Esophagus squamous epithelium (tissue), 5 donors: ENCODE measurements at places on chromosomes 6 and 20.

GRCh38 chr20:47352332-47353238 lies 3.9 kb downstream of the ZMYND8 start:
- no peak for DNase-seq

GRCh38 chr6:156767603-156768467 lies 9.3 kb upstream of the ARID1B start:
- no peak for DNase-seq

GRCh38 chr6:10248378-10248843 lies 166.5 kb downstream of the TFAP2A start:
- no peak for DNase-seq

- DNase-seq, result no peak
Measured at GRCh38 chr6:43391440-43392031, 22.1 kb upstream of the ZNF318 start.

DNA sequence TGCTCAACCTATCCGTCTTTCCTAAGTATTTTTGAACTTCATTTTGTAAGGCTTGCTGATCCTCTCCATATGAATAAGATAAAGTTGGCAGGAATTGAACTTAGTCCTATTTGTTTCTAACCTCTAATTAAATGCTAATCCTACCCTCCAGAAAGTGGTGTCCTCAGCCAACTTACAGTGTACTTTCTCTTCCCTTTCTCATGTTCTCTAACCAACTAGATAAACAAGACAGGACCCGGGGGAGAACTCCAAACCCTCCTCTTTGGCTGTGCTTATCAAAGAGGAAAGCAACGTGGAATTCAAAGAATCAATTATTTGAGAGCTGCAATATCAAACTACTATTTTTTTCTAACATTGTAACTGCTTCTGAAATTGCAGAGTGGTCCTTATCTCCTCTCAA lies 56.5 kb upstream of the NRSN1 start:
- DNase-seq, result no peak

DNA sequence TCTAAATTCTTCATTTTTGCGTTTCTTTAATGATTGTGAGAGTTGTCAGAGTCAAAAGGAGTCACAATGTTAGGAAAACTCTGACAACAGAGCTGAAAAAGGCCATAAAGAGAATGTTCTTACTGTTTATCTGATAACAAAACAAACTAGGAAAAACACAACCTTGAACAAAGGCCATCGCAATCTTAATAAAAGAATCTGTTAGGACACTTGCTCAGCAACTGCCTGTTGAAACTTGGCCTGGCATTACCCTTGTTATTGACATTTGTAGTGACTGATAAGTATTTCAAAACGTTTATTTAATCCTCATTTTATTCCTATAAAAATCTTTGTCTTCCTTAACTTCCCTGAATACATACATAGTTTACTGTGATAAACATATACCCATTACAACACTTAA lies 15.7 kb downstream of the GSTA1 start:
- DNase-seq, result no peak

DNA sequence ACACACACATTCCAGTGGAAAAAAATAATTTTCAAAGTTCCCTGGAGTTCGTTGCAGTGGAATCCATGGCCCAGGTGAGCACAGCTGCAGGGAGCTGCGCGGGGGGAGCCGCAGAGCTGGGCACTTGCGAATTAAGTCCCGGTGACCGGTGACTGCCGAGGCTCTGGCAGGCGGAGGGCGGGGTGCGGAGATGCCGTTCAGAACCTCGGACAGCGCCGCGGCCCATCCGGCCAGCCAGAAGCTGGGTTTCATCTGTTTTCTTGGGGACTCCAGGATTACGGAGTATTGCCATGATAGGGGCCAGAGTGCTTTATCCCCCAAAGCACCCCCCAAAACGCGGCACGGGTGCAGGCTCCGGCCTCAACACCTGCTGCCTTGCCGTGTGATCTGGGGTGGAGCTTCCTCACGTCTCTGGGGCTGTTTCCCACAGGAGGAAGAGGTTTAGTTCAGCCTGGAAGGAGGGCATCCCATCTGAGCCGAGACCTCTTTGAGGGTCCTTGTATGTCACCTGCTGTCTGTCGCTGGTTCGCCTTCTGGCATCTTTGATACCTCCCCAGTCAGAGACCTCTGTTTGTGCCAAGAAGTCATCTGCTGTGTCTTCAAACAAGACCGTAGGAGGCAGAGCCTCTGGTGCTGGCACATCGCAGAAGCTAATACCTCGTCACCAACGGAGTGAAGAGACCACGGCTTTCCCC lies 99.4 kb downstream of the YTHDF1 start:
- no peak for DNase-seq

DNA sequence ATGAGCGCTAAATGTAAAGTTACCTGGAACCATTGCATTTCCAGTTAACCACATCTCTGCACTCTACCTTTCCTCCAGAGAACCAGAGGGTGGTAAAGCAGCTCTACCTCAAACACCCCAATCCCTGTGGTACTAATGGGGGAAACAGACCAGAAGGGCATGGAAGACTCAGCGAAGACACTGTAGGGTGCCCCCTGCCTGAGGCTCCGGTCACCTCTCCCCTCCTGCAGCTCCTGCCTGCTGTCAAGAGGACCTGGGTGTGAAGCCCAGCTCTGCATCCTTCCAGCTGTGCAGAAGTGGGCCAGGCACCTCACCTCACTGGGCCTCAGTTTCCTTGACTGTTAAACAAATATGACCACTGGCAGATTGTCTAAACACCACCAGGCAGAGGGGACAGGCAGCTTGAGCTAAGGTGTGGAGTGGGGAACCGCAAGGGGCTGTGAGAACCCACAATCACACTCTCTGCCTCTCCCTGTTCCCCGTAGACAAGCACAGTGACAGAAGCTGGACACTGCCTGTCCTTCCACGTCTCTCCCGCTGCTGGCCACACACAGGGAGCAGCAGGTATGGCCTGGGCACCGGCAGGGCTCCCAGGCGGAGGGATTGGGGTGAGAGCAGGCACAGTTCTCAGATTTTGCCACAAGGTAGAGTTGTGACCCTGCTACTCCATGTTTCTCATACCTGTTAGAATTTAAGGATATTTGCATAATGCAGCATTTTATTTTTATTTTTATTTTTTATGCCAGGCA lies 9.1 kb upstream of the BPIFA2 start:
- DNase-seq, result no peak

DNA sequence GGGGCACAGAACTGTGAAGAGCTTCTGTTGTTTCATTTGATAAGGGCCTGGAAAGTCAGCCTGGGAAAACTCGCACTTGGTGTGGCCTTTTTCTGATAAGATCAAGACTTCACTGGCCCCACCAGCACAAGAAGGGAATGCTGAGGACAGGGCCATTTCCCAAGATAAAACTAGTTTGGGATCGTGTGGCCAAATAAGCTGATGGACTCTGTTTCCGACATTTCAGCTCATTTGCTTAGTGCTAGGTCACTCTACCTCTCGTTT lies 116.0 kb downstream of the CLIC5 start:
- no peak for DNase-seq

DNA sequence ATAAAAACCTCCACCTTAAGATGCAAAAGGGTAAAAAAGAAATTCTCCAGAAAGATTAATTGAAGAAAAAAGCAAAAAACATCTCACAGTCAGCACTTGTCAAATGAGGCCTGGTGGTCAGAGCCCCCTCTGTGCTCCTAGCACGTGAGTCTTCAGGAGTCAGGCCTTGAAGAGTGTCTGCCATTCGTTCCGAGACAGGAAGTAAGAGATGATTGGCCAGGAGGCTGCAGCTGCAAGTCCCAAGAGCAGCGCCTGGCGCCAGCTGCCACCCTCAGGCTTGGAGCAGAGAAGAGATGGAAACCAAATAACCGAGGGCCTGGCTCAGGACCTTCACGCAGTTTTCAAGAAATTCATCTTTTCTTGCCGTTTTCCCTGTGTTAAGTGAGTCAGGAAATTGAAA lies 65.0 kb downstream of the FAM120B start:
- DNase-seq, result no peak

DNA sequence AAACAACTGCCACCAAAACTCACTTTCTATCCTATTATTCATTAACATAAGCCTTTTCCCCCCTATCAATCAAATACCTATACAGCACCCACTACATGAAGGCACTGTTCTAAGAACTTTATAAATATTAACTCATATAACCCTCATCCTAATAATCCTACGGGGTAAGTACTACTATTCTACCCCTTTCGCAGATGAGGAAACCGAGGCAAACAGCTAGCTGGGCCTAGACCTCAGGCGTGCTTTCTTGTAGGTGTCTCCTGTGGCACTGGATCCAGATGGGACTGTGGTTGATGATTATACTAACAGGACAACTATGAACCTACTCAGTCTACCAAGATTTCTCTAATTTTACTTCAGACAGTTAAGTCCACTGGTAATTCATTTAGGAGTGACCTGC lies 131.6 kb downstream of the ZMYND8 start:
- no peak for DNase-seq

DNA sequence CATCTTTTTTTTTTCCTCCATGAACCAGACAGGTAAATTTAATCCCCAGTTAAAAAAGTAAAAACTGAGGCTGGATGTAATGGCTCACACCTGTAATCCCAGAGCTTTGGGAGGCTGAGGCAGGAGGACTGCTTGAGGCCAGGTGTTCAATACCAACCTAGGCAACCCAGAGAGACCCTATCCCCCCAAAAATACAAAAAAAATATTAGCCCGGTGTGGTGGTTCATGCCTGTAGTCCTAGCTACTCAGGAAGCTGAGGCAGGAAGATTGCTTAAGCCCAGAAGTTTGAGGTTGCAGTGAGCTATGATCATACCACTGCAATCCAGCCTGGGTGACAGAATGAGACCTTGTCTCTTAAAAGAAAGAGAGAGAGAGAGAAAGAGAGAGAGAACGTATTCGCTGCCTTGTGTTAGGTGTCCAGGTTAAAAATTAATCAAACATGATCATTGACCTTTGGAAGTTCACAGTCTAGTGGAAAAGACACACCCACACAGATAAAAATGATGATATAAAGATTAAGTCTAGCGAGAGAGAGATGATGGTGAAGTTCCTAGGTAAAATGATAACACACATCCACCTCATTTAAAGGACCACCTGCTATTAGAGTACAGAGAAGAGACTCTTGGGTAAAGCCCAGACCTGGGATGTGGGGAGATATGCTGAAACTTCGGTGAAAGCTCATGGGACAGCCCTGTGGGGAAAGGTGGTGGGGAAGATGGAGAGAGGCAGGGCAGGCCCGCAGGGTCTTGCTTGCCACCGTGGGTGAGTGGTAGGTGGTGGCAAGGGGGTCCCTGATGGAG lies 4.8 kb upstream of the NHSL1 start:
- no peak for DNase-seq

DNA sequence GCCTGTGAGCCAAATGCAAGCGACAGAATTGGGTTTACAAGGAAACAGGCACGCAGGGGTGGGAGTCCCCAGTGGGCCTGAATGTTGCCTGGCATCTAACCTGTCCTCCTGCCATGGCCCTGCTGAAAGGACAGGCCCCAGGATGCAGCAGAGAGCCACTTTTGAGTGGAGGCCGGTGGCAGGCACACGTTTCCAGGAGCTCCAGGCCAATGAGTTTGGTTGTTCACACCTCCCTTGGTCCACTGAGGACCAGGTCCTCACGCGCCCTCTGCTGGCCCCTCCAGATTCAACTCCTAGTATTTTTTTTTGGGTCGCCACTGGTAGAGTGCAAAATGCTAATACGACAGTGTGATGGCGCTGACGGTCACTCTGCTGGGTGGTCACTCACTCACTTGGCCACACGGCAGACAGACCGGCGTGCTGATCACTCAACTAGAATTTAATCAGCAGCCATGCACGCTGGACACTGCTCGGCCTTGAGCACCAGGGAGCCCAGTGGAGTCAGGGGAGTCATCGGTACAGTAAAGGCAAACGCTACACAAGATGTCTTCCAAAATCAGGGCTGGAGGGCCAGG lies 81.7 kb upstream of the NFATC2 start:
- DNase-seq, result no peak

GRCh38 chr6:3749977-3750316 lies 1.6 kb downstream of the PXDC1 start:
- no peak for DNase-seq

- DNase-seq, result no peak
Measured at GRCh38 chr6:25303254-25303653, 24.1 kb downstream of the CARMIL1 start.

DNA sequence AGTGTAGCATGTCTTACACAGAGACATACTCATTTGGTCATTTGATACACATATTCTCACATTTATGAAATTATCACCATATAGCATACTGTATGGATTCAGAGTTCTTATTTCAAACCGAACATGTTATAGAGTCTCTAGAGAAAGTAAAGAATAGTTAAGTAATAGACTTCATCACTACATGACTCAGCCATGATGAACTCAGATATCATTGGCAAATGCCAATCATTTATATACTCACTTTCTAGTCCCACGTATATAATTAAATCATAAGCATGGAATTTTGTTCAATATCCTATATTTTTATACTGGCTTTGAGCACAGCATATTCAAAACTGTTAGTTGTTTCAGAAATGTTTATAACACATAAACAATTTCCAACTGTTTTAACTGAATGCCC lies 749.9 kb downstream of the HACE1 start:
- DNase-seq, result no peak

GRCh38 chr20:17495826-17496225 lies 35.4 kb downstream of the BFSP1 start:
- no peak for DNase-seq

- no peak for DNase-seq
Measured at GRCh38 chr6:45191414-45191813, 136.7 kb upstream of the RUNX2 start.

DNA sequence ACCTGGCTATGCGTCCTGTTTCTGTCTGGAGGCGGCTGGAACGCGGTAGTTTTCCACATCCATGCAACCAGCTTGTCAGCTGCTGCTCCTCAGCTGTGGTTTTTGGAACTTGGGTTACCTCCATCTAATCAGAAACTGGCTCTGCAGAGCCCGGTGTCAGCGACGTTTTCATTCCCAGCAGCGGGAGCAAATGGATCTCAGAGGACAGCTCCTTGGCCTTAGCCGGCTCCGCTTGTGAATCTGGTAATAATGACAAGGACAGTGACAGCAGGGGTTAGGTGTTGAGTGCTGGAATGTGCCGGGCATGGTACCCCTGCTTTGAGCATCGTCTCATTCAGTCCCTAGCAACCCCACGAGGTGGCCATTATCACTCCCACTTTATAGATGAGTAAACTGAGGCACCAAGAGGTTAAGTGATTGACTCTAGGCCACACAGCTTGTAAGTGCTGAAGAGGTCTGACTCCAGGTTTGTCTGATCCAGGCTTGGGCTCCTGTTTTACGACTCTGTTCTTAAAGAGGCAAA lies 1.3 kb downstream of the SLCO4A1 start:
- DNase-seq, result no peak

DNA sequence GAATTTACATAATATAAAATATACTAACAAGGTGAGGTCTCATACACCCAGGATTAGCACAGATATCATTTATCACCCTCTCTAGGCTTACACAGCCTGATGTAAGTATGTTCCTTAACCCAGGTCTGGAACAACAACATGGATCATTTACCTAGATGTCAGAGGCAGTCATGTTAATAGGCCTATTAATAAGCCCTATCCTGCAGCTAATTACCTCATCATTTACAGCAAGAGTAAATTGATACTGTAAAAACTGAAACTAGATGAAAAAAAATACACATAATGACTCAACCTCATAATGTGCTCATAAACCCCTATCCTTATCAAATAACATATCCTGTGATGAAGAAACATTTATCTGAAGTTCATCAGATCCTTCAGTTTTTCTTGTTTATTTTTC lies 334.3 kb upstream of the MANEA start:
- DNase-seq, result no peak
